ENCODE measurements at places on chromosomes 12 and 14.

- no peak for DNase-seq
These were observed at the start of gene DTX3 for GRCh38 chr12:57604454-57604991. TSS of gene DTX3 (plus strand) at chr12:57604824. CDS start at chr12:57606518, 1,694 bp downstream.

- no peak for DNase-seq
These were observed 148.1 kb upstream of the CRY1 start for GRCh38 chr12:107241411-107241810.

DNA sequence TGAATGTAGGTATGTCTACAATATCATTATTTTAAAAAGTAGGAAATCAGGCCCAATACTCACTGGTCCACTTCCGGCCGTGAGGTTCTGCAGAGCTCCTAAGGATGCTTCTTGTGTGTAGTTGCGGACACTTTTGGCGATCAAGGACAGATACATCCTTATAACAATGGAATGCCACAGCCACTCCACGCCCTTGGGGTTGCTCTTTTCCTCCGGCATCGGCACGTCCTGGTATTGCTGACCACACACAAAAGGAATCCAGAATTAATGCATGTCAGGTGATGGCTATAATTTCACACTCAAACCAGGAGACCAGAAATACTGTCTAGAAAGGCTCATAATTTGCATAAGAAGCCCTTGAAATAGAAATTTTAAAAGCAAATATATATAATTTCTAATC lies 65.6 kb upstream of the YARS2 start:
- DNase-seq: no peak

DNA sequence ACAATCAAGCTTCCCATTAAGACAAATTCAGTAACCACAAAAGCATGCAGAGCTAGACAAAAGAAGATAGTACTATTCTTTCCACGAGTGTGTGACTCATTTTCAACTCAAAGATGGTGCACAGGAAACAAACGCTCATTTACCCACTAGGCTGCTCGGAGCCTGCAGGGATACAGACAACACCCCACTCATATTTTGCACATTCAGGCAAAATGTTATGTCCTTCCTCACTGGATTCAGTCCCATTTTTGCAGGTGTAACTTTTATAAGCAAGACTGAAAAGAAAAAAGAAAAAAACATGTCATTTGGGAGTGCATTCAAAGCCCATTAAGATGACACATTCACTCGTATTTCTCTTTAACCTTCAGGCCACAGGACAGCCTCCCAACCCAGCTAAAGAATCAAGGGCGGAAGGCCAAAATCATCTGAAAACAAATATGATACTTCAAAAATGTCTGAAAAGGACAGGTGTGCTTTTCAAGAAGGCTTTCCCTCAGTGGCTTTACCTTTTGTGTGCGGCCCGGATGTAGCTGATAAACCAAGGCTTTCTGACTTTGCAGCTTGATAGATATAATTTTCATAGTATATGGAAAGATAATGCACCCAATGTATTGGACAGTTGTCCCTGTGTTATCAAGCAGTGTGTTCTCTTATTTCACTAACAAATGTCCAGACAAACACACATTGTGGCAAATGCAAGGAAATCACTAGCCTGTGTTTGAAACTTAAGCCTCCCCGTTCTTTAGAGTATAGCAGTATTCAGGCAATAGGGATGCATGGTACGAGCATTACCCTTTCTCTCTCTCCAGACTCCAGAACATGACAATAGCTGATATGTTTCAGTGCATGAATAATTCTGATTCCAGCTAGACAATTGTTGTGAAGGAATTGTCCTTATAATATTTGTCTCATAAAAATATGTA lies 147.8 kb upstream of the KRR1 start:
- DNase-seq: no peak

DNA sequence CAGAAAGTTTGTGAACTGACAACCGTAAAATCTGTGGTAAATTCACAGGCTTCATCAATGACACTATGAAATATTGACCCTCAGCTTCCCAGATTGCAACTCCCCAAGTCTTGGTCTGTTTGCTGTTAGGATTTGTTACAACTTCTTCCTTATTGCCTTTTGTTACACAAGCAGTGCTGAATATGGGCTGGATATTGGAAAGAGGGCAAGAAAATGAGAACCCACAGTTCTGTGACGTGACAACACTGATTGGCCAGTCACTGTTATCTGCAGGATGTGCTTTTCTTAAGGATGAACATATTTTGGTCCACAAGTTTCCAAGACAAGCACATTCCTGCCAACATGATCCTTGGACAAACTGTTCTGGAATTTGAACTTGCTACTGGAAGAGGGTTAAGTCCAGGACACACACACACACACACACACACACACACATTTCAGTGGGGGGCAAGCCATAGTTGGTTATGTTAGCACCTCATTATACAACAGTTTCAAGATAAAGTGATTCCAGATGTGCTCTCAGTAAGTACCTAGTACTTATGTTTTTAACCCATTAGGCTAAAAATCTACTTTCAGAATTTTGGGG lies 16.6 kb upstream of the SLC38A2 start:
- DNase-seq: no peak

GRCh38 chr14:31110872-31111271 lies 84.7 kb upstream of the STRN3 start:
- no peak for DNase-seq

DNA sequence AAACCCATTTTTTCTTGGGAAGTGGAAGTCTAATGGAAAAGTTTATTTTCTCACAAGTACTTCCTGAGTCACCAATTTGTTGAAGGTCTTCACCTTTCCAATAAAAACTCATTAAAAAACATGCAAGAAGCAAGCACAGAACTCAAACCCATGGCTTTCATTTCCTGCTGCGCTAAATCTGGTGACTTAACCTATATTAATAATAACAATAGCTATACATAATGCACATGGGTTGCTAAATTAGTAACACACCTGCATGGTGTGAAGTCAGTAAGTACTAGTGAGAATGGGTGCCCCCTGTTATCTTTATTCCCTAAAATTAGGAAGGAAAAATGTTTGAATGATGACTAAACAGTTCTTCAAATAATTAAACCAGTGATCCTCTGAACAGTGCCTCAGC lies 52.3 kb downstream of the PPP2R5C start:
- DNase-seq: no peak

GRCh38 chr14:60276347-60276746 lies 27.3 kb downstream of the PPM1A start:
- DNase-seq: no peak

GRCh38 chr12:32477714-32478113 lies 78.4 kb downstream of the FGD4 start:
- no peak for DNase-seq

DNA sequence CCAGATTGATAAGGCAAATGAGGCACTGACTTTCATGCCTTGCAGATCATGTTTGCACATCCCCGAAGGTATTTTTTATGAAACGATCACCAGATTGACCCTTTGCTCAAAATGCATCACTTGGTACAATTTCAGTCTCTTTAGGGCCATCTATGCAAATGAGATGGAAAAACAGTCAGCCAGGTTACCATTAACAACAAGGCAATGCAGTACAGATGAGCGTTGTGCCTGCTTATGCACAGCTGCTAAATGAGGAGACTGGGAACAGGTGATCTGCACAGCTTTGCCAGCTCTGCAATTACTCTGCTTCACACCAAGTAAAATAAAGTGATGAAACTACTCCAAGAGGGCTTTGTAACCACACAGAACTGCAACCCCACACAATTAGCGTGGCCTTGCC lies 26.1 kb upstream of the PLEKHG7 start:
- DNase-seq: no peak

DNA sequence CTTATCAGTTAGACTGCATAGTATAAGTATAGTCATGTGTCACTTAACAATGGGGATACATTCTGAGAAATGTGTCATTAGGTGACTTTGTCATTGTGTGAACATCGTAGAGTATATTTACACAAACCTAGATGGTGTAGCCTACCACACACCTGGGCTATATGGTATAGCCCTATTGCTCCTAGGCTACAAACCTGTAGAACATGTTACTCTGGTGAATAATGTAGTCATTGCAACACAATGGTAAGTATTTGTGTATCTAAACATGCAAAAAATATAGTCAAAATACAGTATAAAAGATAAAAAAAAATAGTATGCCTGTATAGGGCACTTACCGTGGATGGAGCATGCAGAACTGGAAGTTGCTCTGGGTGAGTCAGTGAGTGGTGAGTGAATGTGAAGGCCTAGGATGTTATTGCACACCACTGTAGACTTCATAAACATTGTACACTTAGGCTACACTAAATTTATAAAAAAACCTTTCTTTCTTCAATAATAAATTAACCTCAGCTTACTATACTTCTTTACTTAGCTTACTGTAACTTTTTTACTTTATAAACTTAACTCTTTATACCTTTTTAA lies 40.3 kb upstream of the ANKS1B start:
- DNase-seq: no peak

DNA sequence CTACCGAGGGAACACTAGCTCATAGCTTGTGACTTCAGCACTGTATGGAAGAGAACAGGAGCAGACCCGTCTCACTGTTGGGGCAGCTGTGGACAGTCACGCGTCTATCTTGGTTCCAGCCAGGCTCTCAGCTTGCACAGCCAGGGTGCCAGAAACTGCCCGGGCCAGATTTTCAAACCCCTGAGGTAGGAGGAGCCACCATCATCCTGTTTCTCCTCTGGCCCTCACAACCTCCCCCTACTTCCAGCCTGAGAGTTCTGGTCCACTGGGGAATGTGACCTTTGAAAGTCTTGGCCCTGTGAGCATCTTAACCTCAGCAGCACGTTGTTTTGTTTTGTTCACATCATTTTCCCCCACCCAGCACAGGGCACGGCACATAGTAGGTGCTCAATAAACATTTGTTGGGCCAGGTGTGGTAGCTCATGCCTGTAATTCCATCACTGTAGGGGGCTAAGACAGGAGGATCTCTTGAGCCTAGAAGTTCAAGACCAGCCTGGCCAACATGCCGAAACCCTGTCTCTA lies 50.4 kb downstream of the PSMA6 start:
- DNase-seq: no peak

GRCh38 chr12:93740751-93741150 lies 63.6 kb downstream of the CRADD start:
- no peak for DNase-seq

DNA sequence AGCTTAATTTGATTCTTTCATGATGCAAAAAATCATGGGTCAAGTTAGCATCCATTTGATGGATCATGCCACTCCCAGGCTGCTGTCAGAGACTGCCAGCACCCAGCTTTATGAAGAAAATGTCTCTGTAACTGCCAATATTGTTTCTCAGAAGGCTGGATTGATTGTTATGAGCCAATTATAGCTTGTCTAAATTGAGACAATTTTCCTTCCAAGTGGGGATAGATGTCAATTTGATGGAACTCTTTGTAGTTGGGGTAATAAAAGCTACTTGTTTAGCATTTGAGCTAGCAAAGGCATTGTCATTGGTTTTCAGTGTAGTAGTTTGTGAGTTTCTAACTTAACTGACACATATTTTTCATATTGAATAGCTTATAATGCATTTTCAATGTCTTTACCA lies 82.1 kb upstream of the DACT1 start:
- no peak for DNase-seq

DNA sequence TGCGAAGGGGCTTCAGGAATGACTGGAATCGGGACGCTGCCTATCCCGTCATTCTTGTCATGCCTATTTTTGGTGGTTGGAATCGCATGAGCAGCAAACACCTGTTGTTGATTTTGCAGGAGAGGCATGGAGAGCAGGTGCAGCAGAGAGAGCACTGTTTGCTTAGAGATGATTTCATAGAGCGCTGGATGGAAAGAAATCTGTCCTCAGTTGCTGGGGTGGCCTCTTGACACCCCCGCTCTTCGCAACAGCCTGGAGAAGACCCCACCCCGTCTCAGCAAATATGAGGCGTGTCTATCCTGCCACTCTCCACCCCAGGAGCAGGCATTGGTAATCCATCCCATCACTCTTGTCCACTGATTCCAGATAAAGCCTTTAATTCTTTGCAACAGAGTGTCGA lies 19.3 kb upstream of the NCOR2 start:
- no peak for DNase-seq

DNA sequence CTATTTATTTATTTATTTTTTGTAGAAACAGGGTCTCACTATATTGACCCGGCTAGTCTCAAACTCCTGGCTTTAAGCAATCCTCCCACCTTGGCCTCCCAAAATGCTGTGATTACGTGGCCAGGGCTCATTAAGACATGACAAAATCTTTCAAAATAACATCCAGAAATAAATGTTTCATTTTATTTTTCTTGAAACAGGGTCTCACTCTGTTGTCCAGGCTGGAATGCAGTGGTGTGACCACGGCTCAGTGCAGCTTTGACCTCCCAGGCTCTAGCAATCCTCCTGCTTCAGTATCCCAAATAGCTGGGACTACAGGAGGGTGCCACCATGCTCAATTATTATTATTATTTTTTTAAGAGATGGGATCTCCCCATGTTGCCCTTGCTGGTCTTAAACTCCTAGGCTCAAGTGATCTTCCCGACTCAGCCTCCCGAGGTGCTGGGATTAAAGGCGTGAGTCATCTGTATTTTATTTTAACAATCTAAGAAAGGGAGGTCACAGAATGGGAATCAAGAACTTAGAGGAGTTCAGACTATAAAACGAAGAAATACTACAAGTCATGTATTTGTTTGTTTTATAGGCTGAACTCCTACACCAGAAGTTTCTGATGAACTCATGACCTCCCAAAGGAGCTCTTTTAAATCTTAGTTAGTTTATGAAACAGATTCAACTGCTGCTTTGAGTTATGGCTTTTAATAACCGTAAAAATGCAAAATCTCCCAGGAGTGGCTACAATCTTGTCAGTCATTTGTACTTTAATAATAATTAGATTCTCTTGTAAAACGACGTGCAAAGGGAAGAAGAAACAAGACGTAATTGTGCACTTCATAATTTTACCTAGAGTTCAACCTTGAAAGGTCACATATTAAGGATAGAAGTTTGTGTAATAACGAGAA lies 2.1 kb upstream of the TMEM263 start:
- DNase-seq: no peak

DNA sequence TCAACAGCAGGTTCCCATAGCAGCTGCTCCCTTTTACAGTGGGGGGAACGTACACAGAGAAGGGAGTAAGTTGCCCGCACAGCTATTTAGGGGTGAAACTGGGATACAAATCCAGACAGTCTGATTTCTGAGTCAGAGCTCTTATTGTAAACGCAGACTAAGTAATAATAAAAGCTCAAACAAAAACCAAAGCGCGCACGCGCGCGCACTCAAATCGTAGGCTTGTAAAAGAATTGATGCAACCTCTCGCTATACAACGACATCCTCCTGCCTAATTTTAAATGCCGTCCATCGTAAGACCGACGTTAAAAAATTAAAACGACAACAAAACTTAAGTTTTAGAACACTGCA lies 747 bp upstream of the DACT1 start:
- DNase-seq: peak; percentile 26

DNA sequence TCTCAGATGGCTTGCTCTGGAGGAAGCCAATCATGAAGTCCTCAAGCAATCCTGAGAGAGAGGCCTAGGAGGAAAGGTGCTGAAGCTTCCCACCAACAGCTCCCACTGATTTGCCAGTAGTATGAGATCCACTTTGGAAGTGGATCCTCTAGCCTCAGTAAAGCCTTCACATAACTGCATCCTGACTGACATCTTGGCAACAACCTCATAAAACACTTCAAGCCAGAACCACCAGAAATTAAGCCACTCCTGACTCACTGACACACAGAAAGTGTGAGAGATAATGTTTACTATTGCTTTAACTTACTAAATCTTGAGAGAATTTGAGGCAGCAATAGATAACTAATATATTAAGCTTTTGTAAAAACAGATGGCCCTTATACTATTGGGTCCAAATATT lies 11.7 kb upstream of the TMX1 start:
- no peak for DNase-seq
